ENCODE measurements at places on chromosomes 2 and 18.

DNA sequence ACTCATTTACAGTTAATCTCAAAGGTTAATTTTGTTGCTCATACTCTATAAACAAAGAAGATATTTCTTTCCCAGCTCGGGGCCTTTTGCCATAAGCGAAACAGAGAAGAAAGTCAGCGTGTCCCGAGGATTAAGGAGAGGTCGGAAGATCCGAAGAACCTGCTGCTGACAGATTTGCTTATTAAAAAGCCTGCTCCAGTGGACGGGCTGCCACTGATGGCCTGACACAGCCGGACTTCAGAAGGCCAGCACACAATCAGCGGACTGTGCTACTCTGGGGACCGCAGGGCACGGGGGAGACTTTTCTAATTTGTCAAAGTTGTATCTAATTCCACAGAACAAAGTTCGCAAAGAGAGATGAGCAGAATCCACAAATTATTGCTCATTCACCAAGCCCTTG lies 315.4 kb downstream of the ETAA1 start:
- no peak for DNase-seq

GRCh38 chr2:39667104-39667885 lies 1.6 kb downstream of the TMEM178A start:
- no peak for DNase-seq

DNA sequence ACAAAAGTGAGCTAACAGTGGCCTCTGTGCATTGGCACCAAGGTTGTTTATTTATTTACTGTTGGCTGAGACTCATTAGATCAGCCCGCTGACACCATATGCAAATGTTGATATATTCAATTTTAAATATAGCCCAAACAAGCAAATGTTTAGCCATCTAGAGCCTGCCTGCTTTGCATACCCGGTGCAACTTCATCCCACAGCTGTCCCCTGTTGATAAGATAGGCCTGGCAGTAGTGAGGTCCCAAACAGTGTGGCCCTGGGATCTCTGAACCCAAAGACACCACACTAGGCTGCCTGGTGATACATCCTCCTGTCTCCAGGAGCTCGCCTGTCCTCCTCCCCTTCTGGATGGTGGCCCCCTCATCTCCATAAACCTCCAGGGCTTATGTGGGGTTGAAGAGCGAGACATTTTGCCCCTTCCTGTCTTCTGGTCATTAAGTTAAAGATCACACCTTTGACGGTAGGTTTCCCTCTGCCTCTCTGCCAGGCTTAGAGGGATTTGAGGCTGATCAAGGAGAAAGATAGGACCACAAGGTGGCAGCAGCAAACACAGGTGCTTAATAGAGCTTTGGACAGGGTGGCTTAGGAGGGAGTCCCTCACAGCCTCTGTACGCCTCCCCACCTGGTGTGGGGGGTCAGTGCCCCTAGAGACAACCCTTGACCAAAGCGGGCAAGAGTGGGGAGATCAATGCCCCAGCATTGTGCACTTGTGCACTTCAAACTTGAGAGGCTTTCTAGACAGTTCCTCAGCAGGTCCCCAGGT lies 23.7 kb upstream of the MYO5B start:
- no peak for DNase-seq

DNA sequence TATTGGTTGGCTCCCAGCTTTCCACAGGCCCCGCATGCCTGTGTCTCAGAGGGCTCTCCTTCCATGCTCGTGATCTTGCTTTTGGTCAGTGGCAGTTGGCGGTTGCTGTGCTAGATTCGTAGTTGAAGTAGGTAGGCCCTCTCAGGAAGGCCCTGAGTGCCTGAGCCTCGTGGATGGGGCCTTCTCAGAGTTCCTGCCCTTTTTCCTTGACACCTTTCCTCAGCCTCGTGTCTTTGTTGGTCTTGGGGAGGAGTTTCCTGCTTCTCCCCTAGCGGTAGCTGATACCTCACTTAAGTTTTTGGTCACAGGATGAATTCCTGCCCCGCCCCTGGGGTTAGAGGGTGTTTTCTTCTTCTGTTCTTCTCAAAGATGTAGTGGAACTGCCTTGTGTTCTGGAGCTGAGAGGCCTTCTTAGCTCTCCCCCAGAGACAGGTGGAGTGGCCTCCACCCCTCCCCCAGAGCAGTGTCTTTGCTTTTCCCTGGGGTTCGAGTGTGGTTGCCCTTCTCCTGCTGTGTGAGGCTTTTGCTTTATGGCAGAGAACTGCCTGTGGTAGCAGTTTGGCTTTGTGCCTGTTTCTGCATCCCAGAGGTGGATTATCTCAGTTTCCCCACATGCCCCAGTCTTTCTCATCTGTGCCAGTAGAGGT lies 94.8 kb downstream of the ZNF407 start:
- DNase-seq: no peak

GRCh38 chr2:20609995-20610357 lies 40.9 kb downstream of the HS1BP3 start:
- DNase-seq: no peak

GRCh38 chr2:122815120-122815519 lies 1059.7 kb downstream of the TSN start:
- DNase-seq: no peak

DNA sequence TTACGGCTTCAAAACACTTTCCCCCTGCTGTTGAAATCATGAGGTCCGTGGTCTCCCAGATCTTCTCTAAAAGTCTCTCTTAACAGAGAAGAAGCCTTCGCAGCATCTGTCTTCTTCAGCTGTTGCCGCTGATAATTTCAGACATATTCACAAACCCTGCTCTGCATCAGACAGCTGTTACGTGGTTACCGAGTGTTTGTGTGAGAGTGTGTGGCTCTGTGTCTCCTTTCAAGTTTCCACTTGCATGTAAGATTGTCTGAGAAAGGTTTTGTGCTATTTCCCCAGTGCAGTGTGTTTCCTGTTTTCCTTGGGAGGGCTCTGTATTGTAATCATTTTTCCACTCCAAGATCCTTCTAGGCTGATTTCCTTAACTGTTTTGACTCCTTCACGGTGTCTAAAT lies 32.8 kb downstream of the MAIP1 start:
- DNase-seq: no peak

DNA sequence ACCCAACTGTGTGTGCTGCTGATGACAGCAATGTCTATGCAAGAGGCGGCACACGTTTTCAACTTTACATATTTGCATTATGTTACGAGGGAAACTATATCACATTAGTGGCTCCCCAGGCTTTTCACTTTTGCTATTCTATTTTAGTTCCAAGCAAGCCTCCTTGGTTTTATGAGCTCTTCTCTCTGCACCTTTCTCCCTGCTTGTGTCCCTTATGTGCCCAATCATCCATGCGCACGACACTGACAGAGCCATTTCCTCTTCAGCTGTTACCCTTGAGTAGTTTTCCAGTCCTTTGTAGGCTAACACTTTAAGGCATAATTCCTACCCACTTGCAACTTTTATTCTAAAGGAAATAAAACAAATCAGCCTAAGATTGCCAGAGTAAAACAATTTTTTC lies 154.3 kb downstream of the TCF4 start:
- DNase-seq: no peak

GRCh38 chr2:118320658-118321057 lies 232.4 kb downstream of the INSIG2 start:
- no peak for DNase-seq
